Activated naive CD8-positive, alpha-beta T cell treated with anti-CD3 and anti-CD28 coated beads, Interleukin-2, amount 50 U/mL, for 16 hours (primary cell): ENCODE measurements at places on chromosomes 13 and 19.

DNA sequence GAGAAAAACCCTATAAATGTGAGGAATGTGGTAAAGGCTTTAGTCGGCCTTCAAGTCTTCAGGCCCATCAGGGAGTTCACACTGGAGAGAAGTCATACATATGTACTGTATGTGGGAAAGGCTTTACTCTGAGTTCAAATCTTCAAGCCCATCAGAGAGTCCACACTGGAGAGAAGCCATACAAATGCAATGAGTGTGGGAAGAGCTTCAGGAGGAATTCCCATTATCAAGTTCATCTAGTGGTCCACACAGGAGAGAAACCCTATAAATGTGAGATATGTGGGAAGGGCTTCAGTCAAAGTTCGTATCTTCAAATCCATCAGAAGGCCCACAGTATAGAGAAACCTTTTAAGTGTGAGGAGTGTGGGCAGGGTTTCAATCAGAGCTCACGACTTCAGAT is 11.7 kb downstream of the ZNF226 start:
- no peak for DNase-seq

- no peak for DNase-seq
These were observed 560 bp downstream of the NDUFA7 start for GRCh38 chr19:8320564-8321066.

DNA sequence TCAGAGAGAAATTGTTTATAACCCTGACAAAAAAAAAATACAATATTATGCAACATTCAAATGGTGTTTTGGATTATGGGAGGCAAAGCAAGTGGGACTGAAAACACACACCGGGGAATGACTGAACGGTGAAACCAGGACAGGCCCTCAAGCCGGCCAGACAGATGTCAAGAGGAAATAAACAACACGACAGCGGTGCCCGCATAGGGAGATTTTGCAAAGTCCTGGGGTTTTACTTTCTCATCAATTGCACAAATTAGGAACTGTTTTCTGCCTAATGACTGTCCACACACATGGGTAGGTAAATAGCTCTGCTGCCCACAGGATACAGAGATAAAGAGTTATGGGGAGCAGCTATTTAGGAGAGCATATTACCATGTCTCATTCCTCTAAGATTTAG is 134.5 kb downstream of the IRS2 start:
- DNase-seq, result no peak

DNA sequence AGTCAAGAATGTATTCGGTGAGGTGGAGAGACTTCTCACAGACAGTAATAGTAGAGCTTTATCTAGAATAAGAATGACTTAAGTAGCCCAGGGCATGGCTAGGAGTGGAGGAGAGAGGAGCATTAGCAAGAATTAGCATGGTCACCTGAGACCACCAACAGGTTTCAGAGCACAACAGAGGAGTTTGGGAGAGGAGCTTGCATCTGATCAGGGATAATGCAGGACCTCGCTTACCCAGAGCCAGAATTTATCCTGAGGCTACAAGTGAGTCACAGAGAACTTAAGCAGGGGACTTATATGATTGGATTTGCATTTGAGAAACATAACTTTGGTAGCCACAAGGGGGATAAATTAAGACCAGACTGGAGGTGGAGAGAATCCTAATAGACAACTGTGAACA is 102.1 kb upstream of the FNDC3A start:
- DNase-seq, result no peak

- no peak for DNase-seq
These were observed 72.9 kb downstream of the STK24 start for GRCh38 chr13:98504029-98504351.

DNA sequence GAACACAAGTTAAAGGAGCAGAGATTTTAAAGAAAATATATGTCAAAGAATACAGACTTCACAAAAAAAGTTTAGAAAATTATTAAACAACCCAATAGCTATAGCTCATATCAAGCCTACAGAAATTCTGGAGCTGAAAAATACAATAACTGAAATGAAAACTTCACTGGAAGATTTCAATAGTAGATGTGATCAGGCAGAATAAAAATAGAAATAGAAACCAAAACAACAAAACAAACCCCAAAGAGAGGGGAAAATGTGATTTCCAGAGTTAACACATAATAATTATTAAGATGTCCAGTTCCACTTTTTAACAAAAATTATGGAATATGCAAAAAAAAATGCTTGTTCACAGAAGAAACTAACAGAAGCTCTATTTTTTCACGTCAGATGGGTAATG is 23.6 kb downstream of the LRRC63 start:
- no peak for DNase-seq

GRCh38 chr19:3189702-3190469 is 4.2 kb downstream of the NCLN start:
- DNase-seq, result no peak

DNA sequence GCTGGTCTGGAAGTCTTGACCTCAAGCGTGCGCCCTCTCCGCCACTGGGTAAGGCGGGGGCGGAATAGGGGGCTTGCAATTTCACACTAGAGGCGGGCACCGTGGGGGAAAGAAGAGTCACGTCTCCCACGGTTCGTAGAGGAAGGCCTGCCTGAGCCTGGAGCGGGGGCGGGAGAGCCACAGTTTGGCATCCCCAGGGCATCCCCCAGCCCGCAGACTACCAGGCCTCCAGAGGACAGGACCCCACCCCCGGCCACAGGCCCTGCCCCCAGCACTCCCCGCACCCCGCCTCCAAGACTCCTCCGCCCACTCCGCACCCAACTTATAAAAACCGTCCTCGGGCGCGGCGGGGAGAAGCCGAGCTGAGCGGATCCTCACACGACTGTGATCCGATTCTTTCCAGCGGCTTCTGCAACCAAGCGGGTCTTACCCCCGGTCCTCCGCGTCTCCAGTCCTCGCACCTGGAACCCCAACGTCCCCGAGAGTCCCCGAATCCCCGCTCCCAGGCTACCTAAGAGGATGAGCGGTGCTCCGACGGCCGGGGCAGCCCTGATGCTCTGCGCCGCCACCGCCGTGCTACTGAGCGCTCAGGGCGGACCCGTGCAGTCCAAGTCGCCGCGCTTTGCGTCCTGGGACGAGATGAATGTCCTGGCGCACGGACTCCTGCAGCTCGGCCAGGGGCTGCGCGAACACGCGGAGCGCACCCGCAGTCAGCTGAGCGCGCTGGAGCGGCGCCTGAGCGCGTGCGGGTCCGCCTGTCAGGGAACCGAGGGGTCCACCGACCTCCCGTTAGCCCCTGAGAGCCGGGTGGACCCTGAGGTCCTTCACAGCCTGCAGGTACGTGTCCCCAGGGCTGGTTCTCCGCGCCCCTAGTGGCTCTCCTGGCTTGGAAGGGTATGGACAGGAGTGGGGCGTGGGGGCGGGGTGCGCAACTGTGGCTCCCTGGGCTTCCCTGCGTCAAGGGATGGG is at the start of gene ANGPTL4:
ANGPTL4 (plus strand) TSS at position 353 of the 969 bp plus-strand sequence; CDS start at position 520, 167 bp downstream.
- DNase-seq, result peak; percentile 9

DNA sequence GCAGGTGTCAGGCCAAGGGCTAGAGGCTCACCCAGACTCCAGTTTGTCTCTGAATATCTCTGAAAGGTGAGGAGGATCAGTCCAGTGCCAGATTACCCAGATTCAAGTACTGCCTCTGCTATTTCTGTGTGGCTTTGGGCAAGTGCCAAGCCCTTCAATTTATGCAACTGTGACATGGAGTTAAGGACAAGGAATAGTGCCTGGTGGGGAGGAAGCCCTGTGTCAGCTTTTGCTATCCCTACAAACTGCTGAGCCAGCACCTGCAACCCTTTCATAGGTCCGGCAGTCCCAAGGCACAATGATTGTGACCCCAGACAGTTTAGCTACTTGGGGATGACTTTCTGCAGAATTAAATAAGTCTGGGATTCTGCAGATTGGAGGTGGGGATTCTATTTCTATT is 123.0 kb downstream of the KL start:
- no peak for DNase-seq

GRCh38 chr13:73676550-73677047 is 457.6 kb downstream of the KLF12 start:
- no peak for DNase-seq

DNA sequence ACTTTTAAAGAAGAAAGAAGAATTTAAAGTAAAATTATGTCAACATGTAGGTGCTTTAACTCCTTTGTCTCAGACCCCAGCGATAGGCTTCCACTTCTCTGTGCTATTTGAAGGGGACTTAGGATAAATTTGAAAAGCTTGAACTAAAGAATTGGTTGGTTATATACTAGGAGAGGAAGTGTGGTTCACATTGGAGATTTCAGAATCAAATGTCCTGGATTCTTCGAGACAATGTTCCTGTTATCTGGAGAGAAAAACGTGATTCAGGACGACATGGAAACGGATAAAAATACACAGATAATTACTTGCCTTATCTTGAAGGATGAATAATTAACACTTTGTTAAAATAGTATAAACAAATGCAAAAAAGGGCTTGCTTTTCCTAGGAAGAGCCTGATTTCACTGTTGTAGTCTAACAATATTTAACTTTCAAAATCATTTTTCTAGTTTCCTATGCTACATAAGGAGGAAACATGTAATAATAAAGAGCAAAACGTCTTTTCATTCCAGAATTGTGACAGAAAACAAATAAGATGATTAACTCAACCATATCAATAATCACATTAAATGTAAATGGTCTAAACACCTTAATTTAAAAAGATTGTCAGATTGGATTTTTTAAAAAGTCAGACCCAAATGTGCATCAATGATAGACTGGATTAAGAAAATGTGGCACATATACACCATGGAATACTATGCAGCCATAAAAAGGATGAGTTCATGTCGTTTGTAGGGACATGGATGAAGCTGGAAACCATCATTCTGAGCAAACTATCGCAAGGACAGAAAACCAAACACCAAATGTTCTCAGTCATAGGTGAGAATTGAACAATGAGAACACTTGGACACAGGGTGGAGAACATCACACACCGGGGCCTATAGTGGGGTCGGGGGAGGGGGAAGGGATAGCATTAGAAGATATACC is 724 bp upstream of the ZNF780A start:
- DNase-seq, result no peak

- DNase-seq, result no peak
These were observed at the start of gene CAPS for GRCh38 chr19:5913739-5914357. CAPS (plus strand) TSS chr19:5914254; CDS start chr19:5914407, 153 bp downstream.

DNA sequence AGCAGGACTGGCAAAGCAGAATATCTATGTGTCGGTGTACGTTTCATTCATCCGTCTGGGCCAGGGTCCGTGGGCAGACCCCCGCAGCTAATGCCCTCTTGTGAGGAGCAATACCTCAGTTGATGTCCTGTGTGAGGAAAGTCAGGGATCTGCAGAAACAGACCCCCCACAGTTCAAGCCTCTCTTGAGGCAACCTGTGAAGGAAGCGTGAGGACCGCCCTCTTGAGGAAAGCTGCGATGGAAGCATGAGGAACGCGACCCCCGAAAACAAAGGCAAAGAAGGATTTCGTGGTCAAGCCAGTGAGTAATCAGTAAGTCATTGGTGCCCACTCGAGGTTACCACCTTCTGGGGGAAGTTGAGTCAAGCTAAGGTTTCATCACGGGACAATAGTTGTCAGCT is 20.9 kb upstream of the ZNF83 start:
- DNase-seq, result no peak

GRCh38 chr13:90933097-90933826 is 414.2 kb upstream of the MIR17HG start:
- no peak for DNase-seq

- no peak for DNase-seq
These were observed 68.8 kb downstream of the LNX2 start for GRCh38 chr13:27551562-27551961.

DNA sequence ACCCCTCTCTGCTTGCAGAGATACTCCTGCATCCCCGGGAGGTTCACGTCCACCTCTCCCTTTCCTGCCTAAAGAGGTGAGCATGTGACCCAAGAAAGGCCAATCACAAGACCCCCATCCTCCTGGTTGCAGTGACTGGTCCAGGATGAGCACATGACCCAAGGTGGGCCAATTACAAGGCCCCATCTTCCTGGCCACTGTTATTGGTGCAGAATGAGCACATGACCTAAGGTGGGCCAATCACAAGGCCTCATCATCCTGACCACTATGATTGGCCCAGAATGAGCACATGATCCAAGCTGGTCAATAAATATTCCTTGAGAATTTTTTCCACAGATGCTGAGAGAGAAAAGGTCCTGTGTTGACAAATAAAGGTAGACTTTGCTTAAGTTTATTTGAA is 350.7 kb downstream of the EFNB2 start:
- no peak for DNase-seq

- no peak for DNase-seq
These were observed 280.8 kb downstream of the DCT start for GRCh38 chr13:94198681-94199080.

- DNase-seq, result no peak
These were observed 2.0 kb upstream of the SPACA6 start for GRCh38 chr19:51691074-51691583.

- no peak for DNase-seq
These were observed 20.5 kb downstream of the ZNF114 start for GRCh38 chr19:48290401-48290770.

DNA sequence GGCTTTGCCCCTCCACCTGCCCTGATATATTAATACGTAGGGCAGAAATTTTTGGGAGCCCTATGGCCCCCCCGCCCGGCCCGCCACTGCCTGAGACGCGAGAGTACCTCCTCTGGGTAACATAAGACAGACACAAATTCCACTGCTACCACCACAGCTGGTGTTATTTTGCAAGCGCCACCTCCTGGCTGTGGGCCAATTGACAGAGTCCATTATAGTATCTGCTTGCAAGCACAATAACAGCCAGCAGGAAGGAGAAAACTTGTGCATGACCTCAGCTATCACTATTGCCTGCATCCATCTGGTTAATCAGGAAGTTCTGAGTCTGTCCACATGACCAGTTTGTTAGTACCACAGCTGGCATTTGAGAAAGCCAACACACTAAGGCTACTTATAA is 25.3 kb upstream of the OR10H2 start:
- no peak for DNase-seq

DNA sequence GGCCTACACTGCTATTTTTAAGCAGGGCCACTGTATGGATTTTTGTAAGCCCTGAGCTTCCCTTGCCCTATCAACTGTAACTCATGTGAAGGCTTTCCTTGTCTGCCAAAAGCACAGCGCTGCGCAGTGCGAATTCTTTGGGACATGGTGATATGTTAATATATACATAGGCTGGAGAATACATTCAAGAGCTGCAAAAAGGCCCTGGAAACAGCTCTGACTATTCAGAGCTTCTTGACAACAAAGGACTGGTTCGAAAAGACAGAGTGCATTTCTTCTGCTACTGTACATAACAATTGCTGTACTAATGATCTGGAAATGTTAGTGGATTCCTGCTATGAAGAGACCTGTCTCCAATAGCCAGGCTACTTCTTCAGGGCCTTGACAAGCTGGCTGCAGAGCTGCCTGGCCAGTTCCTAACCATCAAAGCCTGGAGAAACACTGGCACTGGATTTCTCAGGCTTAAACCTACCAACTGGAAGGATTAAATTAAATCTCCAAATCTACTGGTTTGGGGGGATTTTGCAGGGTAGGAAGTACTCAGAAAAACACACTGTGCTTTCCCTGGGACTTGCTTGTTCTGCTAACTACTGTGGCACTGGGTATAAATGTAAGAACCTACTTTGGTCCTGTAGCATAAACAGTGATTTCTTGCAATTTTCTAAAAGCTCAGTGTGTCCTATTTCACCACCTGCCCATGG is 246.9 kb downstream of the DNAJC15 start:
- DNase-seq, result no peak
